ENCODE measurements at places on chromosomes 5 and 9.

- no peak for DNase-seq
These were observed 59.1 kb upstream of the TBC1D2 start for GRCh38 chr9:98314381-98315066.

- no peak for DNase-seq
These were observed 48.5 kb downstream of the MFAP3 start for GRCh38 chr5:154087260-154087659.

DNA sequence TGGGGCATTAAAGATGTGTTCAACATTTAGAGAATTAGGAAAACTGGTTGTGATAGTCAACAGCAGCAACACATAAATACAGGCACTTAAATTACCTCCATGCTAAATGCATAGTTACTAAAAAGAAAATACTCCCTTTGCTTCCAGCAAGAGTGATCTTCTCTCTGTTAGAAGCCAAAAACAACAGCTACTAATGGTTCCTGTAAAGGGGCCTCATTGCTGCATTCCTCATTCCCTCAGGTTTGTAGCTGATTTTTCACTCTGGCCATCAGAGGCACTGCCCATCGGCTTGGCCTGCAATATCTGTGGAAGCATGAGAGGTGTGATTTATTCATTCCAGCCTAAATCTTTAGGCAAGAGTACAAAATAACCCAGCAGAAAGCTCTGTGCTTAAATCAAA is 466.0 kb upstream of the ADAMTS16 start:
- no peak for DNase-seq

GRCh38 chr5:138139781-138140090 is 508 bp upstream of the NME5 start:
- no peak for DNase-seq

DNA sequence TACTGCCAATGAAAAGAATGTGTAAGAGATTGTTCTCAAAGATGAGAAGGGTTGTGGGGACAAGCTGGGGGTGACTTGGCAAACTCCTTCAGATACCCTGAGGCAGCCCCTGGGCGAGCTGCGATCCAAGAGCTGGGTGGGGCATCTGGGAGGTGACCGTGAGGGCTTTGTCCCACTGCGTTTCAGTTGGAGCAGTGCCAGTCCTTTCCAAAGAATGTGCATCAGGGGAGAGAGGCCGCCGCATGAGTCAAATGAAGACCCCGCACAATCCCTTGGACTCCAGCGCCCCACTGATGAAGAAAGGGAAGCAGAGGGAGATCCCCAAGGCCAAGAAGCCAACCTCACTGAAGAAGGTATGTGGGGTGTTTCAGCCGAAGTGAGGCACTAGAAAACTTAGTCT is 28.4 kb downstream of the SECISBP2 start:
- DNase-seq: no peak
